Left kidney (tissue), 8 donors: ENCODE measurements at places on chromosomes 7 and 10. TPM values are rescaled to one million over a fixed set of nuclear protein-coding genes. Genes with fewer than 3 reads are reported as not detected.
A peak's percentile ranks its signal among the peaks of the same experiment; 100 is the strongest.

GRM3 gene
- polyA plus RNA-seq = 0.13 TPM

DNA sequence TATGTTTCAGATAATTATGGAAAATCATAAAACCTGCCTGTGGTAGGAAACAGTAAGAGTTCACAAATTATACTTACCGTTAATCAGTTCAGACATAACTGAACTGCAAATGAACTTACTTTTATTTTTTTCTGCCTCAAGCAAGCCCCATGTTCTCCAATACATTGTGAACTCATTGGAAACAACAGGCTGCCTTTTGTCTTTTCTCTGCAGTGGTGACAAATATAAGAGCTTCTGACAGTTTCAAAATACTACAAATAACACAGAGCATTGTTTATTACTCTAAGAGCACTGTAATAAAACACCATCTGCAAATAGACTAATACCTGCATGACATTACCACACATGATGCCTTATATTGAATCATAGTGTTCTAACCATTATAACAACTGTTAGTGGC, 94.0 kb upstream of the CDCA7L start:
- DNase-seq = no peak

DNA sequence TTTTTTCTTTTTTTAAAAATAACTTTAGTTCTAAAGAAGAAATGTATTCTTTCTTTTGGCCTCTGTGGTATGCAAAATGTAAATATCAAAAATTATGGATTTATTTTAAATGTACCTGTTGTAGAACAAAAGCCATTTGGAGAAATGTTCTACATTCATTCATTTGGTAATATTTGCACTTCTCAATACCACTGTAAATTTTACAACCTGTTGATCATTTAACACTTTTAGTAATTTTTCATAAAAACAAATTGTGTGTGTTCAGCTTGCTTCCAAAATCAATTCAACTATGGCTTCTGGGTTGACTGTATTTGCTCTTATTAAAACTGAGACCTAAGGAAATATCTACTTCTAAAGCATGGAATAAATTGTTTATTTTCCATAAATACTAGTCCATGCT, 2.3 kb upstream of the IGF2BP3 start:
- DNase-seq = no peak

PNLIP gene
- not detected for polyA plus RNA-seq

- no peak for DNase-seq
These were observed 3.3 kb downstream of the MAP3K8 start for GRCh38 chr10:30437031-30437841.

SH2D4B gene
- polyA plus RNA-seq = 0.15 TPM

- no peak for DNase-seq
These were observed 94.1 kb downstream of the CHST15 start for GRCh38 chr10:123999261-123999660.

GRCh38 chr10:33331379-33331694, 3.1 kb downstream of the NRP1 start:
- DNase-seq = no peak

RAB19 gene
- polyA plus RNA-seq = 2.9 TPM

GRCh38 chr7:30887464-30887872, 24.2 kb upstream of the AQP1 start:
- no peak for DNase-seq

GRCh38 chr10:53325066-53325465, 552.5 kb upstream of the MBL2 start:
- DNase-seq = no peak

- DNase-seq = peak; percentile 73
These were observed 41.1 kb upstream of the PRKAR1B start for GRCh38 chr7:767941-768731.

DNA sequence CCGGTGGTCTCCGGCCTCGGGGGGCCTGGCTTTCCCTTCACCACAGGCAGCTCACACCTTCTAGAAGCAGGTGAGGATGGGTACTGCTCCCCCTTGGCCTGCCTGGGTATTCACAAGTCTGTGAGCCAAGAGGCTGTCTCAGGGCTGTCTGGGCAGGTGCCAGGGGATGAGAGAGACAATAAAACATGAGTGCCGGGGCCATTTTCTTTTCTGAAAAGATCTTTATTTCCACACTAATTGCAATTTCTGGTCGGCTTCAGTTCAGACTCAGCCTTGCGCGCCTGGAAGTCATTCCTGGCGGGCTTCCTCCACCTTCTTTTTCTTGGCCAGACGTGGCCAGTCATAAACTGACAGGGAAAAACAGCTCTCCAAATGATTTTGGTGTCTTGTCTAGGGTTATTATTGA, 171.2 kb downstream of the ARHGAP12 start:
- DNase-seq = no peak

GRCh38 chr7:106634958-106635357, 26.0 kb downstream of the CCDC71L start:
- DNase-seq = no peak

GRCh38 chr10:72218325-72218724, 2.2 kb upstream of the ASCC1 start:
- no peak for DNase-seq

DNA sequence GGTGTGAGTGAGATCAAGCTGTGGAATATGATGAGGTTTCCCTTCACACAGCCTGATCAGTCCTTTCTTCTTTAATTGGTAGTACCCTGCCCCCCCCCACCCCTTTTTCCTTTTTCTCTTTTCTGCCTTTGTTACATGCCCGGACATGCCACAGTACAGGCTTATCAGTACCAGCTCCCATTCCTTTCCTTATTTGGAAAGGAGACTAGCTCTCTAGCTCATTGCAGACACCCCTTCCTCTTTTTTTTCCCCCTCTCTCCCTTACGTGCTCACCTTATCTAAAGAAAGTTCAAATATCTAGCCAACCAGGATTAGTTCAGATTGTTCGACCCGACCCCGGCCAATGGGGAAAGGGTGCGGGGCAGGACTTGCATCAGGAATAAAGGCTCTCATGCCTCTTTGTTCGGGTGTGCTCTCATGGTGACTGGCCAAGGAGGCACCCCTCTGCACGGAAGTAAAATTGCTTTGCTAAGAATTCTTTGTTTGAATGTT, 230.4 kb downstream of the ACTR3B start:
- no peak for DNase-seq

CRHR2 gene
- 0.07 TPM for polyA plus RNA-seq

SP4 gene
- 17.0 TPM for polyA plus RNA-seq

DNA sequence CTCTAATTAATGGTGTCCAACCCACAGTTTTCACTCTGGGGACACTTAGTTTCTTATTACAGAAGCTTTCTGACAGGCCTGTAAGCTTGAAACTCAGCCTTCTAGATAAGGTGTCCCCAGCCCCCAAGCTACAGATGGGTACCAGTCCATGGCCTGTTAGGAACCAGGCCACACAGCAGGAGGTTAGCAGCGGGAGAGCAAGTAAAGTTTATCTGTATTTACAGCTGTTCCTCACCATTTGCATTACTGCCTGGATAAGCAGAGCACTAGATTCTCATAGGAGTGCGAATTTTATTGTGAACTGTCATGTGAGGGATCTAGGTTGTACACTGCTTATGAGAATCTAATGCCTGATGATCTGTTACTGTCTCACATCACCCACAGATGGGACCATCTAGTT, 93.7 kb downstream of the TMEM26 start:
- DNase-seq = no peak

SFRP5 gene
- polyA plus RNA-seq = 0.07 TPM

GRCh38 chr10:110481919-110482318, 15.8 kb upstream of the DUSP5 start:
- DNase-seq = no peak

GRCh38 chr7:121019018-121019417, 30.5 kb downstream of the CPED1 start:
- no peak for DNase-seq

MACROH2A2 gene
- 75.9 TPM for polyA plus RNA-seq

TMEM229A gene
- polyA plus RNA-seq = 0.13 TPM

NKX2-3 gene
- polyA plus RNA-seq = not detected

DNA sequence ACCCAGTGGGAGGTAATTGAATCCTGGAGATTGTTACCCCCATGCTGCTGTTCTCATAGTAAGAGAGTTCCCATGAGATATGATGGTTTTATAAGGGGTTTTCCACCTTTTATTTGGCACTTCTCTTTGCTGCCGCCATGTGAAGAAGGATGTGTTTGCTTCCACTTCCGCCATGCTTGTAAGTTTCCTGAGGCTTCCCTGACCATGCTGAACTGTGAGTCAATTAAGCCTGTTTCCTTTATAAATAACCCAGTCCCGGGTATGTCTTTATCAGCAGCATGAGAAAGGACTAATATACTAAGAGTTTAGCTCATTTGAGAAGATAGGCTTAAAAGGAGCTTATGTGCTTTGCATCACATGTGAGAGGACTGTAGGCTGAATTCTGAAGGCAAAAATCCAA, 29.3 kb downstream of the TMEM248 start:
- no peak for DNase-seq

NACAD gene
- 8.6 TPM for polyA plus RNA-seq

GRCh38 chr10:58695022-58695421, 182.3 kb downstream of the BICC1 start:
- no peak for DNase-seq

GRCh38 chr7:8514781-8515519, 81.5 kb downstream of the NXPH1 start:
- peak; percentile 30 for DNase-seq

EGR2 gene
- polyA plus RNA-seq = 4.7 TPM

PPP1R3A gene
- polyA plus RNA-seq = not detected

DNA sequence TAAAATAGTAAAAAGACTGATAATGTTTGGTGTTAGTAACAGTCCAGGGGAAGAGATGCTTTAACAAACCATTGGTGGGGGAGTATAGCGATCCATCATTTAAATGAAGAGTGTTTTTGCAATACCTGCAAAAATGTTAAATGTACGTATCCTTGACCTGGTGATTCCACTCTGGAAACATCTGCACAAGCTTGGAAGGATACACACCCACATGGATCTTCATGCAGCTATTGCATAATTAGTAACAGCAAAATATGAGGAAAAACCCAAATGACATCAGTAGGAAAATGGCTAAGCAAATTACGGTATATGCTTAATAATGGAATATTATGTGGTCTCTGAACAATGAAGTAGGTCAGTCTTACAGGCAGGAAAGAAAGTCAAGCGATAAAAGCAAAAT, 20.5 kb downstream of the WNT2 start:
- no peak for DNase-seq

DNA sequence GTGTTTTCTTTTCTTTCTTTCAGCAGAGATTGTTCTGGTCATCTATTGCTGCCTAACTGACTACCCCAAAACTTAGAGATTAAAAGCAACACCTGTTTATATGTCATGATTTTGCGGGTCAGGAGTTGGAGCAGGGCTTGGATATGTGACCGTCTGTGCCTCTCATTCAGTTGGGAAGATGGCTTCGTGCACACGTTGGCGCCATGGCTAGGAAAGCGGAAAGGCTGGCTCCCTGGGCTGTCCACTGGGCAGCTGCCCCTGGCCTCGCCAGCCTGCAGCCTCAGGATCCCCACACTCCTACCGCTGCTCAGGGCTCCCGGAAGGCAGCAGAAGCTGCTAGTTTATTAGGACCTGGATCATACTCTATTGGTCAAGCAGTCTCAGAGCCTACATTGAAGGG, 638.1 kb upstream of the FOXK1 start:
- no peak for DNase-seq

- no peak for DNase-seq
These were observed 1.6 kb downstream of the TAC1 start for GRCh38 chr7:97733276-97734161.

GRCh38 chr10:28214219-28214618, 88.6 kb downstream of the MPP7 start:
- no peak for DNase-seq

GRCh38 chr7:19118636-19119371, 1.4 kb upstream of the TWIST1 start:
- DNase-seq = no peak

RBP4 gene
- 1.00 TPM for polyA plus RNA-seq

- DNase-seq = no peak
These were observed 423.9 kb downstream of the NEBL start for GRCh38 chr10:20473023-20473760.

GRCh38 chr10:3655528-3655927, 129.5 kb downstream of the KLF6 start:
- DNase-seq = no peak

IQUB gene
- 8.0 TPM for polyA plus RNA-seq

GRCh38 chr7:7125963-7126362, 56.4 kb upstream of the C1GALT1 start:
- DNase-seq = no peak

AZGP1 gene
- polyA plus RNA-seq = 51.8 TPM

DNA sequence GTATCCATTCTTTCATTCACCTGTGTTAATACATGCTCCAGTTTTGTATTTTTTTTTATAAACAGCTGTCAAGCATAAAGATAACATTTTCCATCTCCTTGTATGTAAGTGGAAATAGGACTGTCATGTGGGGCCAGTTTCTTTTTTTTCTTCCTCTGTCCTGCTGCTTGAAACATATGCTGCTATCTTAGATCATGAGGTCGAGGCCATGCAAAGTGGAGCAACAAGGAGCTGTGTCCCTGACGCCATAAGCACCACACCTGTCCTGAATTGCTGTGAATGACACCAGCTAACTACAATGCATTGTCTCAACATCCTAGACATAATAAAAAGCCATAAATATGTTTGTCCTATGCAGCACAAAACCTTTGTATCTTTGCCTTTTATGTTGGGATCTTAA, 37.7 kb upstream of the SLC26A4 start:
- DNase-seq = no peak

- DNase-seq = no peak
These were observed 2.2 kb upstream of the CELF2 start for GRCh38 chr10:11015446-11015934.

- no peak for DNase-seq
These were observed 610.1 kb downstream of the LRMDA start for GRCh38 chr10:76041551-76041950.

- no peak for DNase-seq
These were observed 40.4 kb downstream of the CREB3L2 start for GRCh38 chr7:137961200-137962177.

- DNase-seq = no peak
These were observed 12.6 kb upstream of the PLXDC2 start for GRCh38 chr10:19803676-19804075.
